ENCODE measurements at places on chromosomes 12 and 14. TPM values are rescaled to one million over a fixed set of nuclear protein-coding genes. Genes with fewer than 3 reads are reported as not detected.

MYO1H gene
- 0.11 TPM for total RNA-seq

GRCh38 chr12:117857632-117858612 lies 110.9 kb downstream of the KSR2 start:
- peak; percentile 88 for DNase-seq

CISTR gene
- not detected for total RNA-seq

- peak; percentile 75 for DNase-seq
Measured at GRCh38 chr14:20998674-20999366, at the start of gene SLC39A2. TSS of gene SLC39A2 (plus strand) at chr14:20999293. CDS start at chr14:20999447, 154 bp downstream.

DCD gene
- total RNA-seq = not detected

FAM222A gene
- total RNA-seq = 2.8 TPM

LRRC10 gene
- total RNA-seq = not detected

DNA sequence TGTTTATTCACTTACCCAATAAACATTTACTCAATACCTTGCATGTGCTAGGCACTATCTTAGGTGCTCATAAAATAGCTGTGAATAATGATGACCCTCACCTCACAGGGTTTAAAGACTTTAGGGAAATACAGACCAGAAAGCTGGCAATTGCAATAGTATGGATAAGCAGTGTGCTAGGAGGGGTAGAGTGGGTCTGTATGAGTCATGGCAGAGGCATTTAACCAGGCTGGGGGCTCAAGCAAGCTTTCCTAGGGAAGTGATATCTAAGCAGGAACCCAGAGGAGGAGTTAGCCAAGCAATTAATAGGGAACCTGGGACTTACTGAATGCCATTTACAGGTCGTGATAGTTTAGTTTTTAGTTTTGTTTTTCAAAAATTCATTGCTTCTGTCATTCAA lies 123.9 kb upstream of the CCDC198 start:
- peak; percentile 59 for DNase-seq

GRCh38 chr14:84351646-84352045 lies 1178.3 kb upstream of the FLRT2 start:
- no peak for DNase-seq

GCH1 gene
- total RNA-seq = 7.7 TPM

- peak; percentile 82 for DNase-seq
Measured at GRCh38 chr14:92922883-92923743, at the start of gene CHGA. TSS of gene CHGA (plus strand) at chr14:92923150. CDS start at chr14:92923360, 210 bp downstream.

DNA sequence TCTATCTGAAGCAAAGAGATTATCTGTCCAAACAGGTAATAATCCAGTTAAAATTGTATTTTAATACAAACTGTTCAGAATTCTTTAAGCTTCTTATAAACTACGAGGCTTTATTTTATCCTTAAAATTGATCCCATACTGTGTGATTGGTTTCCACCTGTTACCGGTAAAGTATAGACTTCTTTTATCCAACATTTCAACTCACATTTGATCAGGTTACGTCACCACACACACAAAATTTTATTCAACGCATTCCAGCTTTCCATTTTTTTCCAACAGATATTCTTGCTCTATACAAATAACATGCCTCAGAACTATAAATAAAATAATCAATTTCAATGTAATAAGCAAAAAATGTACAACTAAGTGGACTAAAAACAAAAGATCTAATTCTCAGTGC lies 4.5 kb downstream of the NOVA1 start:
- no peak for DNase-seq
